A549 treated with DMSO at 1 μM for 4 hours (cell line): ENCODE measurements at places on chromosomes 5 and 9. TPM values are rescaled to one million over a fixed set of nuclear protein-coding genes. Genes with fewer than 3 reads are reported as not detected.

Gene LHX3
- 0.05 to 0.13 TPM (median 0.09 TPM) in 5 replicates for total RNA-seq

Gene PTGS1
- total RNA-seq: 1.3 to 1.7 TPM (median 1.5 TPM) in 5 replicates

Gene GLIPR2
- total RNA-seq: 8.5 to 12.9 TPM (median 10.6 TPM) in 5 replicates

Gene DMRT3
- 0.04 TPM in 1 of 5 replicates, not detected in the others for total RNA-seq

Gene SCGB3A2
- total RNA-seq: not detected in 5 replicates

Gene C5orf58
- total RNA-seq: not detected in 5 replicates

Gene DDX41
- 111 to 190 TPM (median 121 TPM) in 5 replicates for total RNA-seq

Gene CPEB4
- 7.9 to 11.6 TPM (median 9.0 TPM) in 5 replicates for total RNA-seq

Gene PLAC8L1
- 0.42 to 0.57 TPM (median 0.49 TPM) in 3 of 5 replicates, not detected in the others for total RNA-seq

Gene TEX48
- not detected in 5 replicates for total RNA-seq

Gene FOXD4L4
- total RNA-seq: 0.07 to 0.10 TPM (median 0.08 TPM) in 3 of 5 replicates, not detected in the others

Gene WNT8A
- not detected in 5 replicates for total RNA-seq

Gene CD14
- total RNA-seq: 3.6 to 4.4 TPM (median 4.0 TPM) in 5 replicates

Gene OBP2B
- total RNA-seq: not detected in 5 replicates

Gene EGFLAM
- total RNA-seq: 0.06 to 0.18 TPM (median 0.08 TPM) in 3 of 5 replicates, not detected in the others

Gene DAPK1
- 14.3 to 22.1 TPM (median 20.1 TPM) in 5 replicates for total RNA-seq

Gene SYK
- 0.01 to 0.09 TPM (median 0.09 TPM) in 3 of 5 replicates, not detected in the others for total RNA-seq

Gene BARX1
- total RNA-seq: 7.3 to 12.6 TPM (median 10.8 TPM) in 5 replicates

Gene PCDHB14
- total RNA-seq: 0.05 to 0.15 TPM (median 0.08 TPM) in 5 replicates

Gene PHYHD1
- total RNA-seq: 0.17 TPM in 1 of 5 replicates, not detected in the others

Gene JAK2
- 2.0 to 3.8 TPM (median 2.9 TPM) in 5 replicates for total RNA-seq

Gene ALDH7A1
- 67.1 to 77.3 TPM (median 75.3 TPM) in 5 replicates for total RNA-seq

Gene CNTFR
- total RNA-seq: 0.07 to 0.20 TPM (median 0.13 TPM) in 4 of 5 replicates, not detected in the other

Gene ZFP2
- 0.05 to 0.12 TPM in 2 of 5 replicates, not detected in the others for total RNA-seq

Gene JAKMIP2
- total RNA-seq: not detected in 5 replicates

Gene SURF4
- total RNA-seq: 190 to 220 TPM (median 208 TPM) in 5 replicates

Gene NOXA1
- 0.66 to 1.7 TPM (median 1.4 TPM) in 5 replicates for total RNA-seq

Gene PAEP
- 0.13 to 0.46 TPM (median 0.20 TPM) in 3 of 5 replicates, not detected in the others for total RNA-seq

Gene IL33
- total RNA-seq: 0.49 to 2.2 TPM (median 1.0 TPM) in 5 replicates

Gene ECSCR
- total RNA-seq: not detected in 5 replicates

Gene TJP2
- 4.7 to 6.0 TPM (median 5.0 TPM) in 5 replicates for total RNA-seq

Gene FBP1
- 0.09 TPM in 1 of 5 replicates, not detected in the others for total RNA-seq

Gene FGF10
- not detected in 5 replicates for total RNA-seq

Gene ZBED3
- 2.9 to 4.5 TPM (median 2.9 TPM) in 5 replicates for total RNA-seq

Gene KCTD16
- total RNA-seq: 0.02 to 0.06 TPM (median 0.05 TPM) in 5 replicates

Gene TTC16
- 0.03 TPM in 1 of 5 replicates, not detected in the others for total RNA-seq

Gene PLAA
- total RNA-seq: 34.0 to 38.4 TPM (median 34.2 TPM) in 5 replicates

Gene PLEKHG4B
- total RNA-seq: 0.56 to 1.1 TPM (median 0.88 TPM) in 5 replicates

Gene SLC25A48
- 0.09 to 0.21 TPM (median 0.17 TPM) in 3 of 5 replicates, not detected in the others for total RNA-seq

Gene SLC6A19
- not detected in 5 replicates for total RNA-seq

Gene CTSV
- 12.4 to 15.1 TPM (median 13.3 TPM) in 5 replicates for total RNA-seq

Gene LYSMD3
- total RNA-seq: 7.7 to 11.1 TPM (median 10.6 TPM) in 5 replicates

Gene SOX30
- total RNA-seq: 0.03 to 0.05 TPM in 2 of 5 replicates, not detected in the others

Gene FGF1
- total RNA-seq: 0.24 to 1.6 TPM (median 0.65 TPM) in 5 replicates

Gene FAM78A
- 0.19 to 0.69 TPM (median 0.41 TPM) in 5 replicates for total RNA-seq

Gene BNC2
- total RNA-seq: 4.7 to 7.2 TPM (median 6.0 TPM) in 5 replicates
